ENCODE measurements at places on chromosomes 13 and 19. TPM values are rescaled to one million over a fixed set of nuclear protein-coding genes. Genes with fewer than 3 reads are reported as not detected.

DNA sequence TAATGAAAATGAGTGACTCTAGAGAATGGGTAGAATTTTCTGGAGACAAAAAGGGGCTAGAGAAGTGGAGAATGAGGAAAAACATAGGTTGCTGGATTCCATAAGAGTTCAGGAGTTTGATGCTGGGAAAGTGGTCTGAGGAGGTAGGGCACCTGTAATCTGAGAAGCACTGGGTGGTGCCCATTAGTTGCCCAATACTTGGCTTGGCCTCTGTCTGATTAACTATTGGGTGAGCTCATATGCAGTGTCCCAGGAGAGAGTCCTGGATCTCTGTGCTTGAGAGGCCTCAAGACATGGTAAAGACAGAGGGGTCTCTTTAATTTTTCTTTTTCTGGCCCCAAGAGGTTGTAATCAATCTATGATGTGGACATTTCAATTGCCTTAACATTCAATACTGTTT, 390.1 kb downstream of the TDRD3 start:
- DNase-seq: no peak
- H3K4me1 ChIP-seq: no peaks in the 10 kb centered on the region
- H3K4me3 ChIP-seq: no peak overlapping the region
- H3K36me3 ChIP-seq: no peaks in the 10 kb centered on the region
- no peaks in the 10 kb centered on the region for H3K27me3 ChIP-seq
- no peak overlapping the region for H3K27ac ChIP-seq

DNA sequence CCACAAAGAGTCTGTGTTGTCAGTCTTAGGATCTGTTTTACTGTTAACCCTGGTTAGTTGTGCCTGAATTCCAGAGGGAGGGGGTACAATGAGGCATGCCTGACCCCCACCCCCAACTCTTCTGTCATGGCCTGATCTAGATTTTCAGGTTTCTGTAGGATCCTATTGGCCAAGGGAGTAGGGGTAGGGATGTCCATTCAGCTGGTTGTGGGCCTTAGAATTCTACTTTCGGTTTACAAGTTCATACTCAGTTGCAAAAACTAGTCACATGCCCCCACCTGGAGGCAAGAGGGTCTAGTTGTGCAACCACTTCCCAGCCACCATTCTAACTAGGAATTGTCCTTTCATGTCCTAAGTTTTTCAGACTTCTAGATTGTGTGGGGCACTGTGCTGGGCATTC, 94.3 kb upstream of the MBNL2 start:
- H3K4me3 ChIP-seq: no peak overlapping the region
- H3K27ac ChIP-seq: no peak overlapping the region
- no peaks in the 10 kb centered on the region for H3K4me1 ChIP-seq
- H3K36me3 ChIP-seq: no peaks in the 10 kb centered on the region
- DNase-seq: no peak

GRCh38 chr19:4358709-4359626, 15.6 kb downstream of the MPND start:
- no peak for DNase-seq
- no peak overlapping the region for H3K4me3 ChIP-seq
- H3K27me3 ChIP-seq: no peaks in the 10 kb centered on the region
- peaks cover 28% of the 10 kb centered on the region for H3K36me3 ChIP-seq
- H3K27ac ChIP-seq: no peak overlapping the region

DNA sequence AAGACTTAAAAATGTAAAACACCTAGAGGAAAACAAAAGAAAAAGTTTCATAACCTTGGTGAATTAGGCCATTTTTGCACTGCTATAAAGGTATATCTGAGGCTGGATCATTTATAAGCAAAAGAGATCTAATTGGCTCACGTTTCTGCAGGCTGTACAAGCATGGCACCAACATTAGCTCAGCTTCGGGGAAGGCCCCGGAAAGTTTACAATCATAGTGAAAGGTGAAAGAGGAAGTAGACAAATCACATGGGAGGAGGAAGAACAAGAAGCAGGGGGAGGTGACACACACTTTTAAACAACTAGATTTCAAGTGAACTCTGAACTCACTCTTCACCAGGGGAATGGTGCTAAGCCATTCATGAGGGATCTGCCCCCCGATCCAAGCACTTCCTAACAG, 1358.5 kb upstream of the PCDH9 start:
- H3K27me3 ChIP-seq: no peaks in the 10 kb centered on the region
- no peaks in the 10 kb centered on the region for H3K36me3 ChIP-seq
- no peak for DNase-seq
- H3K27ac ChIP-seq: no peak overlapping the region
- H3K4me3 ChIP-seq: no peak overlapping the region

- no peak overlapping the region for H3K4me3 ChIP-seq
- DNase-seq: no peak
- H3K4me1 ChIP-seq: no peaks in the 10 kb centered on the region
Observed at GRCh38 chr19:54352041-54352440, 12.7 kb downstream of the LAIR1 start.

DNA sequence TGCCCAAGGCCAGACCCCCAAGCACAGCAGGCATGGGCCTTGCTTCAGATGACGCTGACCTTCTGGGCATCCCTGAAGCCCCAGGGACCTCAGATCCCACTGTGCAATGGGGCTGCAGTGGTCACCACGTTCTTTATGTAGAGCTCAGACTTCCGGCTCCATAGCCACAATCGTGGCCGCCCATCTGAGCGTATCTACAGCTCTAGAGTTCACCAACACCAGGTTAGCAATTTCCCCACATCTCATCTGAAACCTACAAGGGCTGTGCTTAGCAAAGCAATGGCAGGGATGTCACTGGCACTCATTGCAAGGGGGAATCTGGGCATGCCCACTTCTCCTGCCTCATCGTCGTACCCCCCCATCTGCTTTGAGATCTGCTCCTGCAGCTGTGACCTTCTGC, 384.4 kb upstream of the TSHZ3 start:
- no peaks in the 10 kb centered on the region for H3K4me1 ChIP-seq
- H3K4me3 ChIP-seq: no peak overlapping the region
- DNase-seq: no peak
- H3K27me3 ChIP-seq: no peaks in the 10 kb centered on the region

DNA sequence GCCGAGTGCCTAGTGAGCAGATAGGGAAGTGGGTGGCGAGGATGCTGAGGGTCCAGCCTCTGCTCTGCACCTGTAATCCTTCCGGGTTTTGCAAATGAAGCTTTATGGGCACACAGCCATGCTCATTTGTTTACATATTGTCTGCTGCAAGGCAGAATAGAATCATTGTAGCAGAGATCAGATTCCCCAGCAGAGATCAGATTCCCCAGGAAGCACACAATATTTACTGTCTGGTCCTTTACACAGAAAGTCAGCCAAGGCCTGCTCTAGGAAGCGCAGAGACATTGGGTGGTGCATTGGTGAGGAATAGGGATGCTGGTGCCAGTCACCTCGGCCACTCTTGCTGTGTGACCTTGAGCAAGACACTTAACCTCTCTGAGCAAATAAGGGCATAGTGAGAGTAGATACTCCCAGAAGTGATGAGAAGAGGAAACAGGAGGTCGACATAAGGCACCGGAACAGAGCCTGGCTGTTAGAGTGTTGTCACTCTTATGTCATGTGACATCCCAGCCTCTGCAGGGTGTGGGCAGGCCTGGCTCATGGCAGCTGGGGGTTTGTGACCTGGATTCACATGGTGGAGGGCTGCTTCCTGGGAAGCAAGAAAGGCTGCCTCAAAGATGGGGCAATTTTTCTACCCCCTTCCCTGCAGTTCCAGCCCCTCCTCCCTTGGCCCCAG, 25.6 kb downstream of the CARM1 start:
- DNase-seq: peak; percentile 71
- H3K4me3 ChIP-seq: no peak overlapping the region
- H3K27ac ChIP-seq: peak overlapping the region; percentile 43
- H3K27me3 ChIP-seq: no peaks in the 10 kb centered on the region
- peaks cover 6% of the 10 kb centered on the region for H3K4me1 ChIP-seq

GRCh38 chr13:40058757-40059236, 403.3 kb downstream of the COG6 start:
- H3K4me1 ChIP-seq: no peaks in the 10 kb centered on the region
- no peaks in the 10 kb centered on the region for H3K27me3 ChIP-seq
- H3K27ac ChIP-seq: no peak overlapping the region
- H3K4me3 ChIP-seq: no peak overlapping the region
- no peak for DNase-seq
- no peaks in the 10 kb centered on the region for H3K36me3 ChIP-seq

- no peak for DNase-seq
- H3K36me3 ChIP-seq: no peaks in the 10 kb centered on the region
- peaks cover 11% of the 10 kb centered on the region for H3K4me1 ChIP-seq
- peak overlapping the region; percentile 74 for H3K27ac ChIP-seq
Observed at GRCh38 chr13:48221686-48222187, 11.3 kb upstream of the ITM2B start.

- peaks cover 9% of the 10 kb centered on the region for H3K4me1 ChIP-seq
- H3K36me3 ChIP-seq: peaks cover 18% of the 10 kb centered on the region
- DNase-seq: no peak
Observed at GRCh38 chr13:109779074-109779473, 7.3 kb downstream of the IRS2 start.

The DCLK1 gene
- total RNA-seq: 3.9 TPM

The CEACAM20 gene
- total RNA-seq: not detected

The HS6ST3 gene
- total RNA-seq: 0.97 TPM

The TRPM4 gene
- total RNA-seq: 126 TPM

The LILRA1 gene
- total RNA-seq: 1.7 TPM

The FRY gene
- 33.3 TPM for total RNA-seq

The NXNL1 gene
- not detected for total RNA-seq

The SIAH3 gene
- 0.06 TPM for total RNA-seq

Measured in prostate gland (tissue), 2 donors.